ENCODE measurements at places on chromosomes 13 and 19.
A peak's percentile ranks its signal among the peaks of the same experiment; 100 is the strongest.

DNA sequence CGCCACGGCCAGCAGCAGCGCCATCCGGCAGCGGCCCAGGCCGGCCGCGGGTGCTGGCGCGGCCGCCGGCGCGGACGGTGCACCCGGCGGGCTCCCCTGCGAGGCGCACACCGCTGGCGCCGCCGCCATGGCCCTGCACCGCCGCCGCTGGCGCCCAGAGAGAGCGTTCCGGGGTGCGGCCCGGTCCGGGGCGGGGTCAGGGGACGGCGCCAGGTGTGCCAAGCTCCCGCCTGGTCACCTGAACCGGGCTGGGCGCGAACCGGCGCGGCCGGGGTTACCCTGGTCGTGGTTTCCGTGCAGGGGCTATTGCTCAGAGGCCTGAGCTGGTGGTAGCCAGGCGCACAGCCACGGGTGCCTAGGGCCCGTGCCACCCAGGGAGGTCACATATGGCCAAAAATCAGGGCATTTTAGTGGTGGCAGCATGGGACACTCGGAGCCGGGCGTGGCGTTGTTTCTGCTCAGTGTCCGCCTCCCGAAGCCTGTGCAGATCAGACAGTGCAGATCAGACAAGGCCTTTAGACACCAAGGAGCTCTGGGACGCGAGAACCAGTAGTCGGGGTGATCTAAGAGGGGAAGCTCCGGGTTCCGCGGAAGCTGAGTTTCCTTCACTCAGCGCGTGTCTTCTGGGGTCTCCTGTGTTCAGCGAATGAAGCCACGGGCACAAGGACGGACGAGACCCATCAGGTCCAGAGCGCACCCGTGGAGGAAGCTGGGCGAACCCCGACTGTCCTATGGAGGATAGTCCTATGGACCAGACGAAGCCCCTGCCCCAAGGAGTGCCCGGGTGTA lies at the start of gene TMEM238:
TMEM238 (minus strand) TSS at position 162 of the 789 bp plus-strand sequence; CDS start at position 129, 33 bp downstream.
- peak; percentile 78 for DNase-seq

GRCh38 chr13:67232384-67232783 lies 2.2 kb upstream of the PCDH9 start:
- DNase-seq: no peak

DNA sequence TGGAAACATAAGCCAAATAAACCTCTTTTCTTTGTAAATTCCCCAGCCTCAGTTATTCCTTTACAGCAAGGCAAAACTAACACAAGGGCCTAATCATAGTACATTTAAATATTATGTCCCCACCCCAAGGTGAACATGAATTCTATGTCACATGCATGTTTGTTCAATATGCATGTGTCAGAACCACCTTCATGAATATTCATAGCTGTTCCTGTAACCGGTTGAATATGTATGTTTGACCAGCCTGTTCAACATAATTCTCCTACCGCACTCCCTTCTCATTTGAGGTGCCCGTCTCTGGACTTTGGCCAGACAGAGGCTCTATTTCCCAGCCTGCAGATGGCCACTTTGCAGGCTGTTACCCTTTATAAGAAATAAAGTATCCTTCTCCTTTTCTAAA lies 769.4 kb upstream of the SLITRK1 start:
- no peak for DNase-seq

GRCh38 chr19:55098716-55099556 lies 18.5 kb downstream of the PPP1R12C start:
- no peak for DNase-seq

DNA sequence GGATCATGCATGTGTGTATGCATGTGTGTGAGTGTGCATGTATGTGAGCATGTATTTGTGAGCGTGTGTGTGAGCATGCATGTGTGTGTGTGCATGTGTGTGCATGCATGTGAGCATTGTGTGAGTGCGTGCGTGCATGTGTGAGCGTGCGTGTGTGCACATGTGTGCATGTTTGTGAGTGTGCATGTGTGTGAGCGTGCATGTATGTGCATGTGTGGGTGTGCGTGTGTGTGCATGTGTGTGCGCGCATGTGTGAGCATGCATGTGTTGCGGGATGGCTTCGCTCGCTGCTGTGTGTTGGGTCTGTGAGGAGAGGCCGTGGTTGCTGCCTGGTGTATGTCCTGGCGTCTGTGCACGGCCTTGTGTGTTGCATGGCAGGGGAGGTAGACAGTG lies 32.4 kb downstream of the PAK4 start:
- DNase-seq: no peak

GRCh38 chr13:76266561-76266960 lies 619.6 kb downstream of the KCTD12 start:
- no peak for DNase-seq

DNA sequence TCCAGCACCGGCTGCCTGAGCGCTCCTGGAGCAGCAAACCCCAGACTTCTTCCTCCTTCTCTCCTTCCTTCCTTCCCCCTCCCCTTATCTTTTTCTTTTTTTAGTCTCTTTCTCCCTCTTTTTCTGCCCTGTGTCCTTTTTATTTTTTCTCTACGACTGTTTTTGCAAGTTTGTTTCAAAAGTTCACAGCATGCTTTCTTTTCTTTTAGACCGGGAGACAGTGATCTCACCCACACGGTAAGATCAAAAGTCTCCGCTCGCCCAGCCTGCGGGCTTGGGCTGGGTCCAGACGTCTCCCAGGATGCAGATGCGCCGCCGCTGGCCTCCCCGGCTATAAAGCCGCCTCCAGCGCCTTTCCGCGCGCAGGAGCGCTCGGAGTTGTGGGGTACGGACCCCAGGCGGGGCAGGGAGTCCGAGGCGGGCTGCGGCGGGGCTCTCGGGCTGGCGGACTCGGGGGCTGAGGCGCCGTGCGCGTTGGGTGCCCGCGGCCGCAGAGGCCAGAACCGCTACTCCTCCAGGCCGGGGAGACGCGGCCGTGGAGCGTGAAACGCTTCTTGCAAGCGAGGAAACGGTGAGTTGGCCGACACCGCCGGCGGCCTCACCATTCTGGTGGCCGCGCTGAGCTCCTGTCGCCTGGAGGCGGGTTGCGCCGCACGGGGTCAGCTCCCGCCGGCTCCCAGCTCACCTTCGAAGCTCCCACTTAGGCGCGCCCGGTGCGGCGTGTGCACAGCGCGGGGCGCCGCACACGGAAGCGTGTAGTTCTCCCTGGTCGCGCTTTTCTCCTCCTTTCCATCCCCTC lies 2.0 kb upstream of the TSHZ3 start:
- DNase-seq: no peak

DNA sequence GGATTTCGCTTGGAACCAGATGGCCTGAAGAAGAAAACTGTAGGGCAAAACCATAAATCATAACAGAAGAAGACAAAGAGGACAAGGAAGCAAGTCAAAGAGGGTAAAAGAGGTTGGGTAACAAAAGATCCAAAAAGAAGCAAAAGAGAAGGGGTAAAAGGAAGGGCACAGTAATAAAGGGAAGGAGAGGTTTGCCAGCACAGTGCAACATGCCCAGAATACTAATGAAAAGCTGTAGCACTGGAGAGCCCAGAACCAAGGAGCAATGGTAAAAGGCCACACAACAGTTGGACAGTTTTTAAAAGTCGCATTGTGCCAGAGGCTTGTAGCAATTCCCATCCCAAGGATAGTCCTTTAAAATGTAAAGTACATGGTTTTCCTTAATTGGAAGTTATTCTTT lies 506.6 kb downstream of the PCDH9 start:
- no peak for DNase-seq

- DNase-seq: peak; percentile 79
Measured at GRCh38 chr19:45769821-45770191, 754 bp upstream of the SIX5 start.

DNA sequence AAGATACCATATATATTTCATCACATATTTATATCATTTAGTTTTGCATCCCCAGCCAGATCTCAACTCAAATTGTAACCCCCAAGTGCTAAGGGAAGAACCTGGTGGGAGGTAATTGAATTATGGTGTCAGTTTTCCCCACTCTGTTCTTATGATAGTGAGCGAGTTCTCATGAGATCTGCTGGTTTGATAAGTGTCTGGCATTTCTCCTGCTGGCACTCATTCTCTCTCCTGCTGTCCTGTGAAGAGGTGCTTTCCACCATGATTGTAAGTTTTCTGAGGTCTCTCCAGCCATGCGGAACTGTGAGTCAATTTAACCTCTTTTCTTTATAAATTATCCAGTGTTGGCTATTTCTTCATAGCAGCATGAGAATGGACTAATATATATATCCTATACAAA lies 462.5 kb upstream of the SLITRK5 start:
- DNase-seq: no peak

GRCh38 chr19:589693-590395 lies at the start of gene HCN2:
Gene HCN2, plus strand, starts transcription at chr19:589881. Its CDS starts 65 bp downstream, at chr19:589946.
- DNase-seq: no peak

GRCh38 chr13:25391932-25392331 lies 20.2 kb downstream of the ATP8A2 start:
- peak; percentile 57 for DNase-seq

GRCh38 chr13:30346153-30346788 lies 38.9 kb upstream of the KATNAL1 start:
- DNase-seq: peak; percentile 40

DNA sequence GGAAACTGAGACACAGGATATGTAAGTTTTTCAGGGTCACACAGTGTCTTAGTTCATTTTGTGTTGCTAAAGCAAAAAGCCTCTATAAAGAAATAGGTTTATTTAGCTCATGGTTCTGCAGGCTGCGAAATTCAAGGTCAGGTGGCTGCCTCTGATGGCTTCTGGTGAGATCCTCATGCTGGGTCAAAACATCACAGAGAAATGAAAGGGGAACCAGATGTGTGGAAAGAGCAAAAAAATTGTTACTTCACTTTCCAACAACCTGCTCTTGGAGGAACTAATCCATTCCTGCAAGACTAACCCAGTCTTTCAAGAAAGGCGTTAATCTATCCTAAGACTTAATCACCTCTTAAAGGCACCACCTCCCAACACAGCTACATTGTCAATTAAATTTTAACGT lies 64.2 kb upstream of the UBL3 start:
- peak; percentile 31 for DNase-seq

DNA sequence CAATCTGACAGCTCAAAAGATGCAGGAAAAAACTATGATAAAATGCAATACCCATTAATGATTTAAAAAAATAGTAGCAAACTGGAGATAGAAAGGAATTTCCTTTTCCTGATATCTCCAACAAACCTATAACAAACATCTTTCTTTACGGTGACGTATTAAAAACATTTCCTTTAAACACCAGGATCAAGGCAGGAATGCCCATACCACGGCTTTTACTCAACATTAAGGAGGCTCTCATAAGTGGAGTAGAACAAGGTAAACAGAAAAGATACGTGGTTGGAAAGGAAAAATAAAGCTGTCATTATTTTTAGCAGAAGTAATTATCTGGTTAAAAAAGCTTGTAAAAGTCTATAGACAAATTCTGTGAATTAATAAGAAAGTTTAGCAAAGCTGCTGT lies 61.1 kb downstream of the MIPEP start:
- no peak for DNase-seq

DNA sequence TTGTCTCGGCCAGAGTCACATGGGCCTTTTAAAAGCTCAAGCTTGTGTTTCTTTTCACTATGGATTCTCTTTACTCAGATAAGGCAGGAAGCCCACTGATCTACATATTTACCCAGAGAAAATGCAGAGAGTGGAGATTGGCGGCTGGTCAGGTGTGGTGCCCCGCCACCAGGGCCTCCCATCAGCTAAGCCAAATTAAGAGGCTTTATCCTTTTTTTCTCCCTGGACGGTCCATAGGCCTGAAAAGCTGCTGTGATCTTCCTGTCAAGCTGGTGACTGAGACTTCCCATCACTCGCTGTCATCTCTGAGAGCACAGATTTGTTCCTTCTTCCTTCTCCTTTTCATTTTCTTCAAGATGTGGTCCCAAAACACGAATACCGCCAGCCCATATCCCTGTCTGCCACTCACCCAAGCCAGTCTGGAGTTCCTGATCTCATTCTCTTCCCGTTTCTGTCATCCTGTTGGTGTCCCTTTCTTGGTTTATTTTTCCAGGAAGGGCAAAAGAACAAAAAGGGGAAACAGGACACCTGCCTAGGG lies 1.9 kb downstream of the SAFB start:
- DNase-seq: peak; percentile 22

DNA sequence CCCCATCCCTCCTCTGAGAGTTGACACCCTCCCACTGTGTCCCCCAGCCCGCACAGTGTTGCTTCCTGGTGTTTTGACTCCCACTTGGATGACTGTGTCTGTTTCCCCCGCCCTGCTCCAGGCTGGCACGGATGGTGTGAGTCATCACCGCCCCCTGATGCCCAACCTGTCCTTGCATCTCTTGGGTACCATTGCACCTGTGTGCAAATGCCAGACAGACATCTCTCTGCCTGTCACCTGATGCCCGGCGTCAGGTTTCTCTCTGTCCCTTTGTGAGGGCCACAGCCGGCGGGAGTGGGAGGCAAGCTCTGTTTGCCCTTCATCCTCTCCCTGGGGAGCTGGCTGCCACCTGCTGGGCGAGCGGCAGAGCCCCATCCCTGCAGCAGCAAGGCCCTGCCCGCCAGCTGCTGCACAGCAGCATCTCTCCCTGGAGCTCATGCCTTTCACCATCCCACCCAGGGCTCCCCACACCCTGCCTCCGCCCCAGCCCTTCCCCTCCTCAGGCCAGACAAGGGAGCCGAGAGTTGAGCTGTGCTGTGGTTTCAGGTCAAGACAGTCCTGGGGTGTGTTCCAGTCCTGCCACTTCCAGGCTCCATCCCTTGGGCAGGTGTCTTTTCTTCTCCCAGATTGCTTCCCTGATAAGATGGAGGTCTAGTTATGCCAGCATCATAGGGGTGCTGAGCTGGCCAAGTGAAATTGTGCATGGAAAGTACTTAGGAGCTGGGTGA lies 29.7 kb downstream of the NKPD1 start:
- DNase-seq: peak; percentile 50

DNA sequence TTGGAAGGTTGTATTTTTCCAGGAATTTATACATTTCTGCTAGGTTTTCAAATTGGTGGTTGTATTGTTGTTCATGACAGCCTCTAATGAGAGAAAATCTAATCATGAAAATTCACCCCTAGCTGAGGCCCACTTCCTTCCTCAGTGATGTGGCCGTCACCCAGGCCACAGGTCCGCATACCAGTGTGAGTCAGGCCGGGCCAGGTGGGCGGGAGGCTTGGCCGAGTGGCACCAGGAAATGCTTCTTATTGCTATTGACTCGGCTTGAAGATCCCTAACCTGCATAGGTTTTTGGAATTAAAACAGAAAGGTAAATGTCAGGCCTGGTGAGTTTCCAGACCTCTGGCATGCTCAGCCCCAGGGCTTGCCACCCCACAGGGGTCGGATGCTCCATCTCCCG lies 88.7 kb downstream of the SCGB2B2 start:
- no peak for DNase-seq

DNA sequence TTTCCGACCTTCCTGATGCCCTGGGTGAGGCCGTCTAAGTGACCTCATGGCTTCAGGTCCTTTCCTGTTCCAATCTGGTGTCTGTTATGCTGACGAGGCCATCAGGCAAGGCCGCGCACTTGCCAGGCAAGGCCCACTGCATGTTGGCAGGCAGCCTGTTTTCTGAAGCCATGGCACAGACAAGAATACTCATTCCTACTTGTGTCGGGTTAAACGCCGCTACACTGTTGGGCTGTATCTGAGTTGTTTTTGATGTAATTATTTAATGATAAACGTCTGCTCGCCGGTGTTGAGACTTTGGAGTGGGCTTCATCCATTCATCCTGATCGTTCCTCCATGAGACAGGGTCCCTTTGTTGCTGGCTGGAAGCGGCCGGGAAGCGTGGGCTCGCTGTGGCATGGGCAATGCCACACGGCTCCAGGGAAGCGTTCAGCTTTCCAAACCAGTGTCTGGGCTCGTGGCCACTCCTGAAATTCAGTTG lies 92.1 kb downstream of the ATP11A start:
- no peak for DNase-seq
